Fibroblast of skin of scalp (primary cell): ENCODE measurements at places on chromosomes 5 and 9.

- DNase-seq: no peak
Measured at GRCh38 chr9:98556511-98556910, 152.2 kb downstream of the GABBR2 start.

DNA sequence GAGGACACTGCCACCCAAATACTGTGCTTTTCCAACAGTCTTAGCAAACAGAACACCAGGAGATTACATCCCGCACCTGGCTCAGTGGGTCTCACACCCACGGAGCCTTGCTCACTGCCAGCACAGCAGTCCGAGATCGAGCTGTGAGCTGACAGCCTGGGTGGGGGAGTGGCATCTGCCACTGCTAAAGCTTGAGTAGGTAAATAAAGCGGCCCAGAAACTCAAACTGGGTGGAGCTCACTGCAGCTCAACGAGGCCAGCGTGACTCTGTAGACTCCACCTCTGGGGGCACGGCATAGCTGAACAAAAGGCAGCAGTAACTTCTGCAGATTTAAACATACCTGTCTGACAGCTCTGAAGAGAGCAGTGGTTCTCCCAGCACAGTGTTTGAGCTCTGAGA is 28.8 kb downstream of the EPB41L4A start:
- no peak for DNase-seq

- DNase-seq: no peak
Measured at GRCh38 chr5:159990506-159990905, 18.4 kb upstream of the TTC1 start.

DNA sequence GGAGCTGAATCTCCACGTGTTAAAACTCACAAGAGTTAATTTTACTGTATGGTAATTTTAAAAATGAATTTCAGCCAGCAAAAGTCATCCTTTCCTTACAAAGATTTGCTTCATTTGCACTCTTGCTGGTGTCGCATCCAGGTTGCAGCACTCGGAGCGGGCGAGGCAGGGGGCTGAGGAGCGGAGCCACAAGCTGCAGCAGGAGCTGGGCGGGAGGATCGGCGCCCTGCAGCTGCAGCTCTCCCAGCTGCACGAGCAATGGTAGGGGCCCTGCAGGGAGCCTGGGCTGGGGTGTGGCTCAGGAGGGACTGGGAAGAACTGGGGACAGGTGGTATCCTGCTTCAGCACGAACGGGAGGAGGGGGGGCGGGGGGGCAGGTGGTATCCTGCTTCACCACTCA is 27.1 kb downstream of the HNRNPH1 start:
- DNase-seq: no peak

DNA sequence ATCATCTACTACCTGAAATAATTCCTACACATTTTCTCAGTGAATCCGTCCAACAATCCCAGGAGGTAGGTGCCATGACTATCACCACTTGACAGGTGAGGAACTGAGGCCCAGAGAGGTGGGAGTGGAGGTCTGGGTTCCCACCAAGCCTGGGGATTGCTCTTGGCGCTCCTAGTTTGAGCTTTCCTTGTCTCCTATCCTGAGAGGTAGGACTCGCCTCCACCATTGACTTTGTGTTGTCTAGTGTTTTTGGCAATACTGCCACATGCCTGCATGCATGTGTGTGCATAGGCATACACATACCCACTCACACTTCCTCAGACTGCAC is 6.3 kb upstream of the NTNG2 start:
- no peak for DNase-seq

GRCh38 chr5:73183000-73183399 is 10.0 kb downstream of the TMEM174 start:
- DNase-seq: no peak

DNA sequence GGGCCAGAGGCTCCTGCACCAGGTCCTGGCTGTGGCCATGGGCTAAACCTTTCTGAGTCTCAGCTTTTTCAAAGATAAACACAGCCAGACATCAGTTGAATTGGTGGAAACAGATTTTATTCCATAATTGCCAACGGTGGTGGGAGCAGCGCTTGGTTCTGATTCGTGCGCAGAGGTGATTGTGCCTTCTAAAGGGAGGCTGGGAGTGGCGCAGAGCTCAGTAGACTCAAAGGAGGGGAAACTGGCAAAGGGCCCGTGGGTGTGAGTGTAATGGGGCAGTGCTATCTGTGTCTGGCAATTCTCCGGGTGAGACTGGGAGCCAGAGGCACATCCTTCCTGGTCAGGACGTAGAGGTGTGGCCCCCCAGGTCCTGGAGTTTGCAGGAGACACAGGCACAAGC is 169.4 kb upstream of the PPP1R26 start:
- no peak for DNase-seq
